ENCODE measurements at places on chromosomes 7 and 10.

DNA sequence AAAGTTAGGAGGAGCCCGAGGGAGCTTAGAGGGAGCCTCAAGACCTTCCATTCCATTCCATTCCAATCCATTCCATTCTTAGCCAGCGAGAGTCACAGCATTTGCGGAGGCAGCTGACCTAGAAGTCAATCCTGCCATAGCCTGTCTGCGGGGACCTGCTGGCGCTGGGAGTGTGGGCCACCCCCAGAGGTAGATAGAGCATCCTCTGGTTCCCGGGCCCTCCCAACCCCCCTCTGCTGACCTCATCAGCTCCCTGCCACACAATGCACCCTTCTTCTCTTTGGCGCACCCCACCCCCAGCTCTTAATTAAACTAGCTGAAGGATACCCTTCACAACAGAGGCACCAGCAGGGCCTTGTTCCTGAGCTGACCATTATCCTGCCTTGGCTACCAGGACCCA, 152.5 kb upstream of the ZMIZ1 start:
- no peak for DNase-seq

- DNase-seq, result no peak
Measured at GRCh38 chr10:70858759-70859158, 29.6 kb downstream of the PCBD1 start.

- DNase-seq, result no peak
Measured at GRCh38 chr10:13365243-13365642, 17.1 kb upstream of the SEPHS1 start.

- DNase-seq, result peak; percentile 48
Measured at GRCh38 chr10:60816628-60817397, 38.5 kb downstream of the CDK1 start.

DNA sequence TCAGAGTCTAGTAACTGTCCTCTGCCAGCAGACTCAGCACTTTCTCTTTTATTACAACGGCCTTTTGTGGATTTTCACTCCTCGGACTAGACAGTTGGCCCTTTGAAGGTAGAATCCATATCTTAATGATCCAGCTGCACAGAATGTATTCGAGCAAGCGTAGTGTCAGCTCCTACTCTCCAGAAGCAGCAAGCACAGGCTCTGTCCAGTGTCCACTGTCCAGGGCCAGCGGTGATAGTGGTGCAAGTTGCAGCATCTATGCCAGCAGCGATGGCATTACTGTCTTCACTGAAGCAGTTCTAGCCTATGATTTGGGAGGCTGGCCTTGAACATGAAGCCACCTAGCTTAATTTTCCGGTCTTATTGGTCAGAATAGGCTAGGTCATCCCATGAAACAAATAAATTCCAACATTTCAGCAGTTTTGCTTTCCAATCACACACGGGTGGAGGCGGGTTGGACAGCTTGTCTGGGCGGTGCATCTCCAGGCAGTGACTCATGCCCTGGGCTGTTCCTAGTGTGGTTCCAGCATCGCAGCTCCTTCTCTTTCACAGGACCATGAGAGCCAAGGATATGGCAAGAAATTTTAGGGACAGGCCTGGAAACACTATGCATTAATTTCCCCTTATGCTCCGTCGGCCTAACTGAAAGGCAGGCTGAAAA, 108.6 kb upstream of the KCNMA1 start:
- DNase-seq, result no peak

DNA sequence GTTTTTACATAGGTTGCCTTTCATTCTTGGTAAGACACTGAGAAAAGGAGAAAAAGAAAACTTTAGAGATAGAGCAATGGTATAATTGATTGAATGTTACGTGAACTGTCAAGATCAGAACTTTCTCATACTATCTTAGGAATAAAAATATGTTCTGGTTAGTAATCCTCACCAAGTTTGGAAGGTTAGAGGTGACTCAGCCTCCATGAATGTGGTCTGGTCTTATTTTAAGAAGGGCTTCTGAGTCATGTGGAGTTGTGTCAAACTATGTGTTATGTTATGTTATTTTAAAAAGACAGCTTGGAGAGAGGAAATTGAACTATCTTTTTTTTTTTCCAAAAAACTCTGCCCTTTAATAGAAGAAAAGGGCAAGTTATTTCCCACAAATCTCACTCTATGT, 458.6 kb upstream of the KLF6 start:
- no peak for DNase-seq

DNA sequence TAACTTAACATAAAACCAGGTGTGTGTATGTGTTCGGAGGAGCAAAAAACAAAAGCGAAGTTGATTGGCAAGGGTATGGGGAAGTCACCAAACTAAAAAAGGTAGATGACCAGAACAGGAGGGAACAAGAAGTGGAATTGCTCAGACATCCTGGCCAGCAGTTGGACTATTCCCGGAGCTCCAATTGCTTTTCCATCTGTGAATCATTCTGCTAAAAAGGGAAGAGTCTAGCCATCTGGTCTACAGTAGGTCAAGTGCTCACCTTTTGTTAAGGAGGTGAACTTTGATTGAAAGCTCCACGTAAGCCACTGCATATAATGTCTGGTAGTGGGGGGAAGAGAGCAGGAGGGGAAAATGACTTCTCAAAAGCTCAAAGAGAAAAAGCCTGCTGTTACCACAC, 50.0 kb upstream of the BET1 start:
- DNase-seq, result no peak

GRCh38 chr7:953547-954327, 743 bp downstream of the ADAP1 start:
- DNase-seq, result peak; percentile 58

DNA sequence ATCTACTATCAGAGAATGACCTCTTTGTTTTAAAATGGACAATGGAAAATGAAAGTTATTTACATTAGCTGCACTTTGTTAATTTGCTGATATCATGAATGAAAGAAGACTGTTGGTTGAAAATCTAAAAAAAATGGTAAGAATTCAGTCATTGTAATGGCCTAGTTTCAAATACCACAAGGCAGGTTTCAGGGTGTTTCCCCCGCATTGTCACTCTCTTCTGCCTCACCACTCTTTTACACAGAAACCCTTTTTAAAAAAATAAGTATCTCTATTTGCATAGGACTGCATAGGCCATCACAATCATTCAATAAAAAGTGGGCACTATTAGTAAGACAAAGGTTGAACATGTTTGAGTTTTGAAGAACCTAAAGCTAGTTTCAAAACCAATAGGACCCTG, 737.1 kb downstream of the INHBA start:
- DNase-seq, result no peak

GRCh38 chr7:130938661-130939060, 204.7 kb upstream of the KLF14 start:
- DNase-seq, result no peak

GRCh38 chr10:36712695-36713094, 412.7 kb upstream of the ANKRD30A start:
- DNase-seq, result no peak

DNA sequence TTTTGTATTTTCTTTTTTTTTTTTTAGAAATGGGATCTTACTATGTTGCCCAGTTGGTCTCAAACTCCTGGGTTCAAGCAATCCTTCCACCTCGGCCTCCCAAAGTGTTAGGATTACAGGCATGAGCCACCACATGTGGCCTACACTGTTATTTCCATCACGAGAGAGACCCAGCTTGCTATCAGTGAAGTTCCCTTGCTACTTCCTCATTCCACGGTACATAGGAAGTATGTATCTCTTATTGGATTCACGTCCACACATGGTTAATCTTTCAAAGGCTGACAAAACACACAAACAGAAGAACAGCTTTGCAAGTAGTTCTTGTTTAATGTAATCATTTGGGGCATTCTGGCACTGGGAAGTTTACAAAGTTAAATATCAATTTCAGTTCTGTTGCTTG, 50.9 kb downstream of the DCLRE1A start:
- no peak for DNase-seq

Data from nephron progenitor cell (in vitro differentiated cells).